ENCODE measurements at places on chromosomes 6 and 20.

DNA sequence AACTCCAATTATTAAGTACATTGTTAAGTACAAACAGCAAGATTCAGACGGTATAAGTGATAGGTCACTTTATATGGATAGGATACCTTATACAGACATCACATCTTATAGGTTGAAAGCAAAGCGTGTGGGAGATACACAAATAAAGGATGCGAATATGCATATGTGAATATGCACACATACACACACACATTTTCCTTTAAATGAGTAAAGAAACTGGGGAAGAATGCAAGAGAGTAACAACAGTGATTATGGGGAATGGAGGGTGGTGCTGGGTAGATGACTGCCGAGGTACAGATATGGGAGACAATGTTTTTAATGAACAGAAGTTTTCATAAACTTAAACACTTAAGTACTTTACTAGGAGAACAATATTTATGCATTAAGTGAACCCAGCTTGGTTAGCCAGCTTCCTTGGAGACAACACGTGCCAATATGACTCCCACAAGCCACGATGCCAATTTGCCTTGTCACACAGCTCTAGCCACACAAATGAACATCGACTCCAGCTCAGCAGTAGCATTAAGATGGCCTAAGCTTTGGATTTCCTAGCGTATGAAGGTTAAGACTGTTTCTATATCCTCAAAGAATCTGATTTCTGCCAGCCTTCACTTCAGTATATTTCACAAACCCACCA is 96.6 kb downstream of the EPB41L2 start:
- no peak for DNase-seq

DNA sequence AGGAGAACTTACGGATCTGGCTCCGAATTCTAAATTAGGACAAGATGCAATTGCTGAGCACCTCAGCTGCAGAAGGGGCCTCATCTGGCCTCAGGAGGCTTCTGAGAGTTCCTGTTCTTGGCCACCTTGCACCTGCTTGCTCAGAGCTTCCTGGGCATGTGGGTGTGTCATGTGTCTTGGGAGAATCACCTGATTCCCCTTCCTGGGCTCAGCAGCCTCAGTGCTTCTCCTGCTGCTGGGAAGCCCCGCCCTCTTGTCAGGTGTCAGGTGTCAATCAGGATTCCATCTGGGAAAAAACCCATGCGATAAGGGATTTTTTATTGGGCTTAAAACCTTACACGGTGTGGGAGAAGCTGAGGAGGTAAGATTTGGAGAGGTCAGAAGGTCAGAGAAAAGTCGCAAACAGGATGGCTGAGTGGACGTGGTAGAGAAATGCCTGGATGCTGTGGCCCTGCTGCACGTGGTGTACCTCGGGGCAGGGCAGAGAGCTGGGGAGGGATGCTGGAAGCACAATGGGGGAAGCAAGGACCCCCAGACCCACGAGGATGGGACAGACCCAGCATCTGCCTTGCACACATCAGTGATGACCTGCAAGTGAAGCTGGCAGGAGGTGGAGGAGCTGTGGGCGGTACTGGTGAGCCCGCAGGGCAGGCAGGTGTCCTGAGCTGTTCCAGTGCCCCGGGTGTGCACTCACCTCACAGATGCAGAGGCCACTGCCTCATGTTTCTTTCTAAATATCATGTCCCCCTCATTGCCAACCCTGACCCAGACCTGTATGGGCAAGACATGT is 170.8 kb downstream of the CDH4 start:
- DNase-seq = no peak

GRCh38 chr20:49894073-49894470 is 21.3 kb downstream of the SPATA2 start:
- no peak for DNase-seq

GRCh38 chr20:9359561-9360308 is 154.7 kb upstream of the LAMP5 start:
- no peak for DNase-seq

- no peak for DNase-seq
Measured at GRCh38 chr20:48460681-48461080, 367.1 kb downstream of the PREX1 start.

DNA sequence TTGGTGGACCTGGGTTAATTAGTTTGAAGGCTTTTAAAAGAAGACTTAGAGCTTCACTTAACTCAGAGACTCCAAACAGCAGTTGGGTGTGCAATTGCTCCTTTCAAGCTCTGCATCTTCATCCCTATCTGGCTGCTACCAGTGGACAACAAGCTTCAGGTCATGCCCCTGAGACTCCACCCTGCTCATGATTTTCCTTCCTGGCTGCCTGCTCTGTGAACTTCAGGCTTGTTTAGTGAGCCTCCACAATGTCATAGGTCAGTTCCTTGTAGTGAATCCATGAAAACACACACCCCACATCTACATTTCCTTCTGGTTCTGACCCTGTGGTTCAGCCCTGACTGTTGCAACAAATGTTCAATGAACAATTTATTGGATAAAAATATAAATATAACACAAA is 61.1 kb upstream of the MARCKS start:
- no peak for DNase-seq

GRCh38 chr6:92047152-92047850 is 1372.1 kb downstream of the EPHA7 start:
- DNase-seq = no peak

GRCh38 chr6:40585651-40586269 is 1.4 kb downstream of the LRFN2 start:
- DNase-seq = no peak

DNA sequence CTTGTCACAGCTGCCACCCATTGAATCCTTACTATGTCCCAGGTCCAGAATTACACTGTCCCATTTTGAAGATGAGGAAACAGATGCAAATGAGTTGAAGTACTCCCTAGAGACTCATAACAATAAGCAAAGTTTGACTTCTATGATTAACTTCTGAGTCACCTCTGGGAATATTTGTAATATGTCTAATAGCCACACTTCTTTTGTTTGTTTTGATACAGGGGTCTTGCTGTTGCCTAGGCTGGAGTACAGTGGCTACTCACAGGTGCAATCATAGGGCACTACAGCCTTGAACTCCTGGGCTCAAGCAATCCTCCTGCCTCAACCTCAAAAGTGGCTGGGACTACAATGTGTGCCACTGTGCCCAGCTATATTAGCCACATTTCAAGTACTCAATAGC is 11.4 kb upstream of the SOX12 start:
- no peak for DNase-seq

DNA sequence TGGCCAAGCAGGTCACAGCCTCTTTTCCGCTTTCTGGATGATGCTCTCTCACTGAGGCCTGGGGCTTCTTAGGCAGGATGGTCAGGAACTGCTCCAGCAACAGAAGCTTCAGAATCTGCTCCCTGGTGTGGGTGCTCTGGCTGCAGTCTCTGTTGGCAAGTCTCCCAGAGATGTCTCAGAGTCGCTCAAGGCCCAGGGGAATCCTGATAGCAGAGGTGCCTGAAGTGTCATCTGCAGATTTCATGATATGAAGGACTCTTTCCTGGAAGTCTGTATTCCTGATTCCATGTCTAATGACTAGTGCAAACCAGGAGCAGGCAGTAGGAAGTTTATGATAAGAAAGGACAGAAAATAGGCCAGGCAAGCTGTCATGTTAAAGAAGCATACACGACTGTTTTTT is 20.3 kb downstream of the ZSCAN31 start:
- DNase-seq = no peak

- no peak for DNase-seq
Measured at GRCh38 chr6:156748504-156748903, 28.7 kb upstream of the ARID1B start.

- no peak for DNase-seq
Measured at GRCh38 chr6:23137611-23138010, 568.2 kb downstream of the HDGFL1 start.

GRCh38 chr6:75563032-75563431 is 38.6 kb upstream of the SENP6 start:
- no peak for DNase-seq

DNA sequence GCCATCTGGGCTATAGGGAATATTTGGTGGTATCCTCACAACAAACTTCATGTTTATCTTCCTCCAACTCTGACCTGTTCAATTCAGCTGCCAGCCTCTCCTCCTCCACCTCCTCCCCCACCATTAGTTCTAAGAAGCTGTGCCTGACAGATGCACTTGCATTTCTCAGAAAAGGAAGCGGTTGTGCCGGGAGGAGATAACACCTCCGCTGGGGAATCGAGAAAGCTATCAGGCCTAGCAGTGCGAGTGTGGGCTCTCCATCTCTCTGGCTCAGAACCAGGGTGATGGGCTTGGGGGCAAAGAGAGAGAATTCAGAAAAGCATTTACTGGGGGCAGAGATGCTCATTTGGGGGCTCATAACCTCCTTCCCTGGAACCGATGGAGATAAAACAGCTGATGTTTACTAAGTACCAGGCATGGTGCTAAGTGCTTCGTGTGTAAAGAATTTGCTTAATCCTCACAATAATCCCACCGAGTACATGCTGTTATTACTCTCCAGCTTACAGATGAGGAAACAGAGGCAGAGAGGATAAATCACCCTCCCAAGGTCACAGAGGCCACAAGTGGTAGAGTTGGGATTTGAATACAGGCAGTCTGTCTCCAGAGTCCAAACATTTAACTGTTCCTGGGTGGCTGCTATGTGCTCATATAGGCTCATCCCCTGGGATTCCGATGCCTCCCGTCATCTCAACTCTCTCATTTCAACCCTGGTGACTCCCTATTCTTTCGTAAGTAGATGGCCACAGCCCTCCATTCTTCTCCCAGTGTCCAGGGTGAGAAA is 38.3 kb downstream of the COX4I2 start:
- DNase-seq = no peak

DNA sequence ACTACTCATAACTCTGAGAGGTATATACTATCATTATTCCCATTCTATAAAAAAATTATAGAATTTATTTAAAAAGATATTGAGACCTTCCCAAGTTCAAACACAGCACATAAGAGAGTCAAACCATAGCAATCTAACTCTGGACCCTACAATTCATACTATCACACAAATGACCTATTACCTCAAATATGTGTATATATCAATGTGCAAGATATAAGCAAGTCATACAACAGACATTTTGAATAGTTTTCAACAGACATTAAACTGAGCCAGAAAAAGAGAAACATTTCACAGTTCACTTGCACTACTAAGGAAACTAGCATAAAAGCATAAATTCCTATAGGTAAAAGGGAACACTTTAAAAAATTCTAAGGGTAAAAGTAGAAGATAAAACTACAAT is 11.7 kb downstream of the PHIP start:
- no peak for DNase-seq

DNA sequence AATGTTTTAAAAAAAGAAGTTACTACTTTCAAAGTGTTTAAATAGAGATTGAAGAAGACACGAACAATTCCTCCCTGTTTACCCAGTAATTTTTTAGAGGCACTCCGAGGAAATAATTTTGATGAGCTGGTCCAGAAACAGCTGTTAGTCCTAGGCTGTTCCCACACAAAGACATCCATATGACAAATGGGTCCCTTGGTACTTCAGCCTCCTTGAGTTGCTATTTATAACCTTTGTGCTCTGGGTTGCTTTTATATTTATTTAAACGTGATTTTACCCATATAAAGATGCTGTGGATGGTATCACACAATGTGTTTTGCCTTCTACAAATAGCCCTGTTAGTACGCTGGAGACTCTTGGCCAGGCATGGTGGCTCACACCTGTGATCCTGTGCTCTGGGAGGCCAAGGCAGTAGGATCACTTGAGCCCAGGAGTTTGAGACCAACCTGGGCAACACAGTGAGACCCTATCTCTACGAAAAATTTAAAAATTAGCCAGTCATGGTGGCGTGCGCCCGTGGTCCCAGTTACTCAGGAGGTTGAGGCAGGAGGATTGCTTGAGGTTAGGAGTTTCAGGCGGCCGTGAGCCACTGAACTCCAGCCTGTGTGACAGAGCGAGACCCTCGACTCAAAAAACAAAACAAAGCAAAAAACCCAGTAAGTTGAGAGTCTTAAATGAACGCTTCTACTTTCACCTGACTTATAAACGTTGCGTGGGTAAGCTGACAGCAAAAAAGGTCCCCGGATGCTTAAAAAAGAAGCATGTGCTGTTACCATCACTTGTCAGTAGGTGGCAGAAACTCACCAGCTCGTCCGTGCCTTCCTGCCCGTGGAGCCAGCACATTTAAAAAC is 56.9 kb upstream of the ARMH2 start:
- no peak for DNase-seq

DNA sequence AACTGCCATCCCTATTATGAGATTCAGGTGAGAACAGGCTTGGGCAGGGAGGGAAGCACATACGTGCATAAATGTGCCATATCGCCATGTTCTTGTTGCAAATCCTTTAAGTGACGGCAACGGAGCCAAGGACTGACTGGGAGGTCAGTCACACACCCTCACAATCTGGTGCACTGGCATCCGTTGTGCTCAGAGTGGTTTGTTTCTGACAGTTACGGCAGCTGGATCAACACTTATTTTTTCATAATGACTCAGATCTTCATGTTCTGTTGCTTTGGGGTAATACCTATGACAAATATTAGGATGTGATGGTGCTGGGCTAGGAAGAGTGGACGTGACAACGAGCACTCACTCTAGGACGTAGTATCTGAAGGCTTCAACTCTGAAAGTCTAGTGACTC is 56.2 kb upstream of the PREP start:
- DNase-seq = no peak

DNA sequence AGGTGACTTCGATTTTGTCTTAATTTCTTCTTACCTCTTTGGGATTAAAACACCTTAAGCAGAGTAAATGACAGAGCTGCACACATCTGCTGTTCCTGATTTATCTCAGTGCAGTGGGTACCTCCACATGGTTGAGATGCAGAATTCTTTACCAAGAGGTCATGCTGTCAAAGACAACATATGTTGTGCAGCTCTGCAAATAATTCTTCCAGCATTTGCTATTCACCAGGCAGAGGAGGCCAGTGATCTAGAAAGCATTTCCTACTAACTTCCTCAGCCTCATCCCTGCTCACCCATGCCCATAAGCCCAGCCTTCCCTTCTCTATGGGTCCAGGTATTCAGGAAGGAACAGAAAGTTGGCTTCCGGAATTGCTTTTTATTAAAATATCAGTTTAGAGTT is 109.3 kb downstream of the THBS2 start:
- DNase-seq = no peak

- peak; percentile 84 for DNase-seq
Measured at GRCh38 chr6:33787954-33788693, 806 bp downstream of the LEMD2 start.

- no peak for DNase-seq
Measured at GRCh38 chr6:57432157-57432556, 114.7 kb downstream of the PRIM2 start.

DNA sequence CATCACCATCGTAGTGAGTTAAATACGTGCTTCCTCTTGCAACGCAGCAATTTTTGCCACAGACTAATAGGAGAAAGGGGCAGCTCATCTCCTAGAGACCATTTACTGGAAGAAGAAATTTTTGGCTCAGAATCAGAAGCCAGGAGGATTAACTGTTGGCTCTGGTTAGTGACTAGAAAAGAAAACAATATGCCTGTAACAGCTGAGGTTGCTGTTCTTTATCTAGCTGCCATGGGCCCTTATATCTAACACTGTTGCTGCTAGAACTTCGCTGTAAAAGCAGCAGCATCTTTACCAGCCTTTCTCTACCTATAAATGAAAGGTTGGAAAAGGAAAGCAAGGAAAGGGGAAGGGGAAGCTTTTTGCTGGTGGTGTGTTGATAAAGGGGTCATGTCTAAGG is 65.9 kb downstream of the FAM135A start:
- no peak for DNase-seq

GRCh38 chr20:39878320-39878719 is 810.7 kb downstream of the MAFB start:
- no peak for DNase-seq
